ENCODE measurements at places on chromosomes 11 and 22.

GRCh38 chr11:106156290-106156937 lies 79.0 kb downstream of the AASDHPPT start:
- no peak for DNase-seq

DNA sequence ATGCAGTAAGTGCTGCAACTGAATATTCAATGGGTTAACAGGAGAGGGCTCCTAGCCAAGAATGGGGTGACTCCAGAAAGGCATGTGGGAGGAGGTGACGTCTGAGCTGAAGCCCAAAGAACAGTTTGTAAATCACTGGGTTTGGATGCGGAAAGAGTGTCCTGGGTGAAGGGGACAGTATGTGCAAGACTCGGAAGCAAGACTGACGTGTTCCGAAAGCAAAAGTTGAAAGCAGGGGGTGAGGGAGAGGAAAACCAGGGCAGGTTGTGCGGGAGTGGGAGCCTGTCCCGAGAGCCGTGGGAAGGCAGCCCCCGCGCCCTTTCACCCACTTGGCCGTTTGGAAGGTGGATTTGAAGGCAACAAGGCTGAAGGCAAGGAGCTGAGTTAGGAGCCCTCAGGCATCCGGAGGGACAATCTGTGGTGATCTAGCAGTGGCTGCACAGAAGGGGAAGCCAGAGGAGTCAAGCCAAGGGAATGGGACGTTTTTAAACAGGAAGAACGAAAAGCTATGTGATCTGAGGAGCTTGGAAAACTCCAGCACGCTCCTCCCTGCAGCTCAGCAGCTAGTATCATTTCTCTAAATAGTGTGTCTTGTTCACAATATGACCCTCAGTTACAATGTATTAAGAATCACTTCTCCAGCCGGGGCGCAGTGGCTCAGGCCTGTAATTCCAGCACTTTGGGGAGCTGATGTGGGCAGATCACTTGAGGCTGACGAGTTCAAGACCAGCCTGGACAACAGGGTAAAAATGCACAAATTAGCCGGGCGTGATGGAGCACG lies 7.7 kb downstream of the SLC25A18 start:
- peak; percentile 92 for DNase-seq

DNA sequence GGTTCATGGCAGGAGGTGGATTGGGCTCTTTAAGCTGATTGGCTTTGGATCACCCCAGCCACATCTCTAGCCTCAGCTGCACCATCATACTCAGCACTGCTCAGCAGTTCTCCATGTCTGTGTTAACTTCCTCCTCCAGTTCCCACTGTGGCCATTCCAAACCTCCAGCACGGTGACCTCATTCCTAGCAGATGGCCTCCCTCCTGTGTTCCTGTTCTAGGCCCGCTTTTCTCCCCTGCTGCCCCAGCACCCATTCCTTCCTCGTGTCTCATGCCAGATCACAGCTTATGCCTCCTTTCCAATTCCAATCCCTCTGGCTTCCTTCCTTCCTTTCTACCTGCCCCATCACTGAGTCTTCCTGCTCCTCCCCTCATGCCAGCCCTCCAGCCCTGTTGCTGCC lies 96.1 kb downstream of the MICAL2 start:
- no peak for DNase-seq

DNA sequence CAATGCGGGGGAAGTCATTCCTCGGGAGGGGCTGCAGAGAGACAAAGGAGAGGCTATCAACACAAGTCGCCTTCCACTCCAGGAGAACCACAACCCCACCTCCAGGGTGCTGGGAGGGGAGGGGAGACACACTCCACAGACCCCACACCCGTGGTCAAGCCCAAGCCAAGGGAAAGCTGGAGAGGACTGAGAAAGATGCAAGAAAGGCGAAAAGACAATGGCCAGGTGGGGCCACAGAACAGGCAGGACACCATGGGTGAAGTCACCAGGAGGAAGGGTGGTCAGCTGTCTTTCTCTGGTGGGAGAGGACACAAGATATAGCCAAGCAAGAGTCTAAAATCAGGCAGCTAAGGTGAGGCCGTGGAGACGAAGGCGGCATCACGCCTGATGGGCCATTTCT lies 16.0 kb downstream of the HDHD5 start:
- no peak for DNase-seq

GRCh38 chr22:23197836-23198235 lies 17.5 kb downstream of the BCR start:
- DNase-seq = no peak

DNA sequence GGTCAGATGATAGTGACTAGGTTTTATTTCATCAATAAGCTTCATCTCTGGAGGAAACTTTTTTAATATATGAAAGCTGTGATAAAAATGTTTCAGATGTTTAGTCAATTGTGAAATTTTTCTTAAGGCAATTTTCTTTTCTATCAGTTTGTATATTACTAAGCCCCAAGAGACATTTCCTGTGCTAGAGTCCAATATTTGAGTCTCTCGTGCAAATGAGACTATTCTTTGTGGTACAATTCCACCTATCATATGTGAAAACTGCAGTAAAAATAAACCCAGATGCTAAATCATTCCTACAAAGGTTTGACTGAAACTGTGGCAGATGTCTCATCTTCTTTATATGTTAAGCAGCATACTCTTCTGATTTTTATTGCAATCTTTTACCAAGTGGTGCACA lies 28.0 kb downstream of the CTR9 start:
- DNase-seq = no peak

- no peak for DNase-seq
Measured at GRCh38 chr11:111098091-111098490, 147.4 kb upstream of the POU2AF2 start.

DNA sequence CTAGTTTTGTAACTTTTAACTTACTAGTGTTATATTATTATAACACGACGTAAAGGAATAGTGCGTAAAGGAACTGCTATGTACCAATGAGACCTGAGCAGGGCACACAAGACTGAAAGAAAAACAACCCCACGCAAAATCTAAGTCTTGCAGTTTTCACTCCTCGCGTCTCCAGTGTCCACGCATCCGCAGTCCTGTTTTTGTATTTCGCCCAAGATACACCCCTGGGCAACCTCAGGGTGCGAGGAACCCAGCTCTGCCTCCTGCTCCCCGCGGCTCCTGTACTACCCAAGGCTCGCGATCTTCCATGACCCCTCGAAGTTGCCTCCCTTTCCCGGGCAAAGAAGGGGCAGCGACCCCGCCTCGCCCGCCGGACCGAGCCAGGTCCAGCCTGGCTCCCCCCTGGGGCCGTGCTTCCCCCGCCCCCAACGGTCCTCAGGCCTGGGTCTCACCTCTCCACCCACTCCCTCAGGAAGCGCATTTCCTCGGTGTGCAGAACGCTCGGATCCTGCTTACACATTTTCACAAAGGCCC lies 393 bp downstream of the ST13 start:
- peak; percentile 33 for DNase-seq

- DNase-seq = no peak
Measured at GRCh38 chr11:73414977-73415651, 38.9 kb downstream of the RELT start.

GRCh38 chr22:25741692-25742626 lies at the start of gene MYO18B:
Gene MYO18B (plus strand): TSS chr22:25742188. CDS start chr22:25761093, 18,905 bp downstream.
- peak; percentile 79 for DNase-seq

GRCh38 chr11:253886-254270 lies 17.1 kb downstream of the PSMD13 start:
- no peak for DNase-seq

DNA sequence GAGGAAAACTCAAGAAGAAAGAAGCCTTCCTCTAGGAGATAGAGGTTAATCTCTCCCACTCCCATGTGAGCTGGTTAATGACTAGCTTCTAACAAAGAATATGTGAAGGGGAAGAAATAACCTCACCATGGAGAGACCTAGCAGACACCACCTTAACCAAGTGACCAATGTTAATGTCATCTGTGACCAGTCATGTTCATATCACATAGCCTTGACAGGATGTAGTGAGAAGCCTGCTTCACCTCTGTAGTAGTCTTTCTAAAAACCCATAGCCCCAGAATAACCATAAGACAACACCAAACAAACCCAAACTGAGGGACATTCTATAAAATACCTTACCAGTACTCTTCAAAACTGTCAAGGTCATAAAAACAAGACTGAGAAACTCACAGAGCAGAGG lies 21.5 kb upstream of the POU2AF1 start:
- no peak for DNase-seq

GRCh38 chr11:1223346-1224110 lies 662 bp downstream of the MUC5B start:
- no peak for DNase-seq

GRCh38 chr22:25849522-25849921 lies 107.5 kb downstream of the MYO18B start:
- DNase-seq = no peak

- no peak for DNase-seq
Measured at GRCh38 chr22:32600147-32600546, 125.5 kb downstream of the FBXO7 start.

DNA sequence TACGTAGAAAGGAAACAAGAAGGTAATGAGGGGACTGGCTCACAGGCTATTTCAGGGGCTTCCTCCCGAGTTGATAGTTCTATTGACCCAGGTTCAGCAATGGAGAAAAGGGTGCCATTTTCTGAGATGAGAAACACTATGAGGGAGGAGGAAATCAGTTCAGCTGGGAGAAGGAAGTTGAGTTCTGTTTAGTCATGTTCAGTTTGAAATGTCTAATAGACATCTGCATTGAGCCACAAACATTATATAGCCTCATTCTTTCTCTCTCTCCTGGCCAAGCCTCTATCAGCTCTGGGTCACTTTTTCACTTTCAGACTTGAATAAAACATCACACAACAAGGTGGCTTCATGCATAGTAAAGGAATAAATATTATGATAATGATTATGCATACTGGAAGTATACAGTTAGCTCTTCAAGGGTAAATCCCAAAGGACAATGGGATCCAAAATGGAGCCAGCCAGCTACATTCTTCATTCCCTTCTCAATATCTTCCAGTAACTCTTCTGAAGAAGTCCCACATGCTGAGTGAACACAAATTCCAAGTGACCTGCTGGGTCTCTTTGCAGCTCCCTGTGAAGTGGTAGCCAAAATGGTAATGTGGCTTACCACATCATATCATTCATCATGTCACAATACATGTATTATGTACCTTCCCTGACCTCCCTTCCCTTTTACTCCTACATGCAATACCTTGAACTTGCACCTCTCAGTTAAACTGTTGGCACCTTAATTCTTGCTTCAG lies 80.9 kb upstream of the CD44 start:
- DNase-seq = no peak

GRCh38 chr11:119673759-119674336 lies 55.2 kb downstream of the NECTIN1 start:
- no peak for DNase-seq

DNA sequence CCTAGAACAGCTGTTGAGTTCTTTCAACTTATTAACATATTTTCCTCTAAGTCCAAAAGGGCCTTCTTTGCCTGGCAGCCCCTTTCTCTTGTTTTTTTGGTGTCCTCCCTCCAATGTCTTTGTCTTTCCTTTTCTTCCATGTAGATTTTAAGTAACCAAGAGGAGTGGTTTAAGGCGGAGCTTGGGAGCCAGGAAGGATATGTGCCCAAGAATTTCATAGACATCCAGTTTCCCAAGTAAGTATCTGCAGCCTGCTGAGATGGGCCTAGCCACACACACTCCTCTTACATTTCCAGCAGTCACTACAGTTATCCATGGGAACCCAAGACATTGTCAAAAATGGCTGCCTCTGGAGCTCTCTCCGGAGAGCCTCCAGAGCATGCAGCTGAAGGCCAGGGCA lies 4.5 kb upstream of the TMA7B start:
- DNase-seq = no peak

- DNase-seq = no peak
Measured at GRCh38 chr22:19106886-19107729, 15.1 kb downstream of the DGCR2 start.

DNA sequence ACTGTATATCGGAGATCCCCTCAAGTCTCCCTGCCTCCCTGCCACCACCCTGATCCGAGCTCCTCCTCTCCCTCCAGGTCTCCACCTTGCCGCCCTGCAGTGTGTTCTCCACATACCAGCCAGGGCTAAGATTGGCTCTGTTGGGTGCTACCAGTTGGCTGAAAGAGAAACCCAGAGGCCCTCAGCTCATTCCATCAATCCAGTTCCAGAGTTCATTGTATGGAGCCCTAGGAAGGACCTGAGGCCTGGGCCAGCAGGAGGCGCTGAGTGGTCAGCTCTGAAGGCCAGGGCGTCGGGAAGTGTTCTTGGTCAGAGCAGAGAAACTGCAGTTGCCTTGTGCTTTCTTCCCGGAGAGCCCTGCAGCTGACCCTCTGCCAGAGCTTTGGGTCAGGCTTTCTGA lies 2.2 kb upstream of the TOP3B start:
- no peak for DNase-seq

DNA sequence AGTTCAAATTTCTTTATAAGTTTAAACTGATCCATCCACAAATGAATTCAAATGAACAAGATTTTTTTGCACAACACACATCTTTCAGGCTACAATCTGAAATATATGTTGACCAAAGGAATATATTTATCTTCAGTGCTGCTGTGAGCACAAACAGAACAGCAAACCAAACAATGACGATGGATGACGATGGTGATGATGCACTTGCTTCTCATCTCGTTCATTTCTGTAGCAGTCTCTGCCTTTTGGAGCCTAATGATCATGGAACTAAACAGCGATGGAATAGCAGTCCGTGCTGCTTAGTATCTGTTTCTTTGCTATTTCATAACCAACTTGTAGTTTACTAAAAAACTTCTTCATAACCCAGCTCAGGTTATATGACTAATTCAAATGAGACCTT lies 220.7 kb upstream of the BLID start:
- no peak for DNase-seq

DNA sequence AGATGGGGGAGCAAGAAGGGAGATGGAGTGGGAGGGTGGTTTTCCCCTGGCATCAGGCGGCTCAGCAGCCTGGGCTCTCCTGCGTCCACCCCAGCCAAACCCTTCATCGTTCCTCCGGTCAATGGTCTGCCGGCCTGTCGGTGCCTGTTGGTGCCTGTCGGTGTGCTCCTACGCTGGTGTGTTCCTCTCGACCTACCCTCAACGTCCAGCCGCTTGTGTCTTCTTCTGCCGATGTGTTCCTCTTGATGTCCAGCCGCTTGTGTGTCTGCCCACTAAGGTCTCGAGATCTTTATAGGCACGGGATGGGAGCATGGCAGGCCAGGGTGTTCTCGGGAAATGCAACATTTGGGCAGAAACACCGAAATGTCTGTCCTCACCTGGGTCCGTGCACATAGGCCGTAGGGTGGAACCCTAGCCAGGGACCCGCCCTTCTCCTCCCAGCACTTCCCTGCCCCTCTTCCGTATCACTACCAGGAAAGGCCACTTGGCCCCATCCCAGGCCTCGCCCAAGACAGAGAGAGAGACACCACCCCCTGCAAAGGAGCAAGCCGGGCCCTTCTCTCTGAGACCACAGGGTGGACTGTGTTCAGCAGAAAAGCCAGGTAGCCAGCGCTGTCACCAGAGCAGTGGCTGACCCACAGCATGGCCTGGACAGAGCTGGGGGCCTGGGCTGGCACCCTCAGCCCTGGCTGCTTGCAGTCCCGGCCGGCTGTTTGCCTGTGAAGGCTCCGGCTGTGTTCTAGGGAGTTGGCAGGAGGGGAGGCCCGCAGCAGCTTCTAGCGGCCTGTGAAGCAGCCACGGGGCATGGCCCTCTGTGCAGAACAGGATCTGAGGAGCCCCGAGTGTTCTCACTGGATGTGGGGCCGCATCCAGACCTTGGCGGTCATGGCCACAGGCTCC lies 61.6 kb upstream of the KCNQ1OT1 start:
- DNase-seq = no peak
